ENCODE measurements at places on chromosomes 16 and 17.

DNA sequence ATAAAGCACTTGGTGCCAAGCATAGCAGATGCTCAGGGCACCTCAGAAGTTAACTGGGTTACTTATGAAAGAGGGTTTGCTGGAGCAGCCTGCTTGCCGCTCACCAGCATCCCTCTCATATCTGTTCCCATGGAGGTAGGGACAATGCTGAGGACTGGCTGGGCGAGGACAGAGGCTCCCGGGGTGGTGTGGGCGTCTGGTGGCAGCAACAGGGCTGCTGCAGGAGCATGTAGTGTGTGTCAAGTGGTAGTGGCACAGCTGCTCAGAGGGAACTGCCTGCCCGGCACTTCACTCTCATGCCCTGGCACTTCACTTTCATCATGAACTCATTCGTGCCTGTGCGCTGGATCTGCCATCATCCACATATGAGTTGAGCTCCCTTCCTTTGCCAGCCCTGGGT, 26.9 kb upstream of the ZNHIT3 start:
- DNase-seq: no peak

DNA sequence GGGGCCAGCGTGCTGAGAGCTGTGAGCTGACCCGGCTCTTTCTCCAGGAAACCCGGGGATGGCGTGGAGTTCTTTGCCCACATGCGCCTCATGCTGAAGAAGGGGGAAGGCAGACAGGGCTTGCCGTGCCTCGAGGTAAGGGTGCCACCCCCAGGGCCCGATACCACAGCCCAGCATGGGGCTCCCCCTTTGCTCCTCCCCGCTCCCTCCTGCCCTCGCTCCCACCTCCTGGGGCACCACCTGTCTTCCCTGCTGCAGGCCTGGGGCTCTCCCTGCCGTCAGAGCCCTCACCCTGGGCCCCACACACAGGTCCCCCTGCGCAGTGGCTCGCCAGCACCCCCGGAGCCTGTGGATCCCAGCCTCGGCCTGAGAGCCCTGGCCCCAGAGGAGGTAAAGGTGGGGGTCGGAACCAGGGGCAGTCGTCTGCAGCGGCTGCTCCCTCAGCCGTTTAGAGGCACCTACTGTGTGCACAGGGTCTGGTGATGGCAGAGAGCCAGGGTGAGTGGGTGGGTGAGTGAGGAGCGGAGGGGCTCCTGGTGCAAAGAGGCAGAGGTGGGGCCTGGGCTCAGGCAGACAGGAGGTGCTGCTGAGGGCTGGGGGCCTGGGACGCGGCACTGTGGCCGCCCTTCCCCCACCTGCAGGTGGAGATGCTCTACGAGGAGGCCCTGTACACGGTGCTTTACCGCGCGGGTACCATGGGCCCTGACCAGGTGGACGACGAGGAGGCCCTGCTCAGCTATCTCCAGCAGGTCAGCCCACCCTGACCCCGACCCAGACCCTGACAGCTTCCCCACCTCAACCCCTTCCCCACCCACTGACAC, 5.6 kb downstream of the BAIAP3 start:
- DNase-seq: no peak

DNA sequence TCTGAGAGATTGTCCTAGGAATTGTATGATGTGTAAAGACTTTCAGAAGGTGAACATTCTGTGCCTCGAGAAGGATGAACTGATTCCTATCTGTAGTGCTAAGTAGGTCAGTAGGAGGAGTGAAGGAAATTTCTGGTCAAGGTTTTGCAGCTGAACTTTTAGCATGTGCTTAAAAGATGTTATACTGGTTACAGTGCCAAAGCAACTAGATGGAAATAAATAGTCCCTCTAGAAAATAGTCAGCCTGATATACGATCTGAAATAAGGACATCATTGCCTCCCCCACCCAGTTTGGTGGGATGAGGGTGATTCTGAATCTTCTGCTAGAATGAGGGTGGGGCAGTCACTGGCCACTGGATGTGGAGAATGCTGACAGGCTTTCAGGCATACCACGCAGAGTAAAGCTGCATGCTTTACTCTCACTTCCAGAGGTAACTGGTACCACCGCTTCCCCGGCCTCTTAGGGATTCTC, 57.2 kb upstream of the VPS4A start:
- no peak for DNase-seq

DNA sequence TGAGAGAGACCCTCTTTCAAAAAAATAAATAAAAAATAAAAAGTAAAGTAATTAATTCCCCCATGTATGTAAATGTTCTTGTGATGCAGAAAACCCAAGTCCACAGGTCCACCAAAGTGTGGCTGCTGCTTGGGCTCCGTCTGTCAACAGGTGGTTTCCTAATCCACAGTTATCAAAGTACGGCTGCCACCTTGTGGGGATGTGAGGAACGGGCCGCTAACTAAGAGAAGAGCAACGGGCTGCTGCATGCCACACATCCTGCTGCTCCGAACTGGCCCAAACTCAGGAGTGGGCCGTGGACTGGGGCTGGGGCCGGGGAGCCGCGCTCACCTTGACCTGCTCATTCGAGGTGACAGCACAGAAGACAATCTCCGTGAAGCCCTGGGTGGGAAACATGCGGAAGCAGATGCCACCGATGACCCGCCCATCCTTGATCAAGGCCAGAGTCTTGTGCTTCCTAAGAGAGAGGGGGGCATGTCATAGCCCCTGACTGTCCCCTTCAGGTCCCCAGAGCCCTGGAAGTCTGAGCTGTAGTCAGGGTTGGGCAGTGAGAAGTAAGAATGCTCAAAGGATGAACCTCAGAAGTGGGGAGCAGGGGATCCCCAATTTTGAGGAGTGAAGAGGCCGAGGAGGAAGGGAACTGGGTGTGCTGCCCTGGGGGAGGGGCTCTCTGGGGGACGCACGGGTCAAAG, 4.3 kb downstream of the KAT2A start:
- peak; percentile 92 for DNase-seq

- no peak for DNase-seq
These were observed 290.0 kb upstream of the SOX9 start for GRCh38 chr17:71830866-71831265.

- DNase-seq: no peak
These were observed 31.2 kb upstream of the TENT4B start for GRCh38 chr16:50121721-50122445.

DNA sequence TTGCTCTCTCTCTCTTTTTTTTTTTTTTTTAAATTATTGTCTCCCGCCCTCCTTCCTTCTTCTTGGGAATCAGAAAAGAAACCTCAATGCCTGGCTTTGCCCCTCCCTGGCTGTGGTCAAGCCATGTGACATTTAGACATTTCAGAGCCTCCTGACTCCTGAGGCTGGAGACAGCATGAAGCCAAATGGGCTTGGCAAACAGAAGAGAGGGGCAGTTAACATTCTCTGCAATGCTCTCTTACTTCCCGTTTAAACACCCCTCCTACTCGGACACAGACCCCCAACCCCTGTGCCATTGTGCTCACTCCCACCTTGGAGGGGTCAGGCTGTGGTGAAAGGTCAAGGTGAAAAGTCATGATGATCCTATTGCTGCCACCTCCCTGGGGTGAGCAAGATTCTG, 14.7 kb upstream of the MEOX1 start:
- no peak for DNase-seq

GRCh38 chr16:71930013-71930563, 34.8 kb downstream of the IST1 start:
- no peak for DNase-seq

DNA sequence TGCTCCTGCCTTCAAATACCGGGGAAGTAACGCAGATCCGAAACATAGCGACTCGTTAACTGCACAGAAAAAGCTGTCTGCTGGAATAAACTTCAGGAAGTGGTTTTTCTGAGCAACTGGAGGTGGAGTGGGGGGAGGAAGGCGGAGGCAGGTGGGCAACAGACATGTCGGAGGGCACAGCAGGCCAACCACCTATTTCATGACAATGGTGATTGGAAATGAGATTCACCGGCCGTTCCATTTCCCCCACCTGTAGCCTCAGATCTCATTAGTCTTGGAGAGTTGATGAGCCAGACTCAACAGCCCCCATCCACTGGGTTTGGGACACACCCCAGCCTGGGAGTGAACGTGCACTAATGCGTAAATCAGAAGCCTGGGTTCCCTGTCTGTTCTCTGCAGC, 7.7 kb upstream of the PECAM1 start:
- no peak for DNase-seq

- DNase-seq: no peak
These were observed 22.6 kb upstream of the COQ7 start for GRCh38 chr16:19044769-19045168.

DNA sequence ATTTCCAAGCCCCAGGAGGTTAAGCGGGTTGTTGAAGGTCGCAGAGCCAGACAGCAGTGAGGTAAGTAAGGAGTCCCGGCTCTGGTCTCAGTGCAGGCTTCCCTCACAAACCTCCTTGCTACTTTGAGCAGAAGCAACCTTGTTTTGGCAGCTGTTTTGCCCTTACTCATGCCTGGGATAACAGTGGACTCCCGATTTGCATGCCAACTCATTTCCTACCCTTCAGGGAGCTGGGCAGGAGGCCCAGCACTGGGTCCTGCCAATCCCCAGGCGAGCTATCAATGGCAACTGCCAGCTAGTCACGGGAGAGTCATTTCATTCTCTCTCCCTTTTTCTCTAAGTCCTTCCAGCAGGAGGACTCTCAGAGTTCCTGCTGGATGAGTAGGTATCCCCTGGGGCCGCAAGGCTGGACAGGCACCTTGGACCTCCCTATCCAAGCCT, 72.0 kb upstream of the KSR1 start:
- DNase-seq: peak; percentile 84

DNA sequence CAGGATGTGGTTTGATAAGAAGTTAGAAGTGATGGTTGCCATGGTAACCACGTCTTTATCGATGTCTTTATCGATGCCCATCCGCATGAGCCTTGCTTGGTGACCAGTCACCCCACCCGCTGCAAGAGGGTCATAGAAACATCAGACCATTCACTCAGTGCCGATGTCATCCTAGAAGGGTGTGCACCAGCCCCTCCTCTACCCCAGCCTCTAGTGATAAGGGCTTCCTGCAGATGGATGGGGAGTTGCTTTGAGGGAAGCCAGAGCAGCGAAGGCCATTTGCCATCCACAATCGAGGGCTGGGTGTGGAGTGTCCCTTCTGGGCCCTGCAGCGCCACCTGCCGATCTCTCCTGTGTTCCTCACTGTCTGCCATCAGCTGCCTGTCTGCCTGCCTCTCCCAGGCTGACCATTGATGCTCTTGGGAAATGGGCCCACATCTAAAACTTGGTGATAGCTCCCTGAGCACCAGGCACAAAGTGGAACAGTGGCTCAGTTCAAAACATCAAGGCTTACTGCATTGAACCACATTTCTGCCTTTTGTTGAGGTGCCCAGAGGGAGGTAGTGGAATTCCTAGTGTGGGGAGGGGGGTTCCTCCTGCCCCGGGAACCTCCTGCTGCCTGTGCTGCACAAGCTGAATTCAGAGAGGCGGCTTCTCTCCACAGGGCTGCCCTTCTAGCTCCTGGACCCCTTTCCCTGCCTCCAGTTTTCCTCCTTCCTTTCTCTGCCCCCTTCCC, 8.9 kb downstream of the CALB2 start:
- peak; percentile 47 for DNase-seq

GRCh38 chr17:79562192-79562930, 48.5 kb downstream of the RBFOX3 start:
- DNase-seq: no peak

- no peak for DNase-seq
These were observed 6.3 kb downstream of the ZNF689 start for GRCh38 chr16:30603945-30604315.

DNA sequence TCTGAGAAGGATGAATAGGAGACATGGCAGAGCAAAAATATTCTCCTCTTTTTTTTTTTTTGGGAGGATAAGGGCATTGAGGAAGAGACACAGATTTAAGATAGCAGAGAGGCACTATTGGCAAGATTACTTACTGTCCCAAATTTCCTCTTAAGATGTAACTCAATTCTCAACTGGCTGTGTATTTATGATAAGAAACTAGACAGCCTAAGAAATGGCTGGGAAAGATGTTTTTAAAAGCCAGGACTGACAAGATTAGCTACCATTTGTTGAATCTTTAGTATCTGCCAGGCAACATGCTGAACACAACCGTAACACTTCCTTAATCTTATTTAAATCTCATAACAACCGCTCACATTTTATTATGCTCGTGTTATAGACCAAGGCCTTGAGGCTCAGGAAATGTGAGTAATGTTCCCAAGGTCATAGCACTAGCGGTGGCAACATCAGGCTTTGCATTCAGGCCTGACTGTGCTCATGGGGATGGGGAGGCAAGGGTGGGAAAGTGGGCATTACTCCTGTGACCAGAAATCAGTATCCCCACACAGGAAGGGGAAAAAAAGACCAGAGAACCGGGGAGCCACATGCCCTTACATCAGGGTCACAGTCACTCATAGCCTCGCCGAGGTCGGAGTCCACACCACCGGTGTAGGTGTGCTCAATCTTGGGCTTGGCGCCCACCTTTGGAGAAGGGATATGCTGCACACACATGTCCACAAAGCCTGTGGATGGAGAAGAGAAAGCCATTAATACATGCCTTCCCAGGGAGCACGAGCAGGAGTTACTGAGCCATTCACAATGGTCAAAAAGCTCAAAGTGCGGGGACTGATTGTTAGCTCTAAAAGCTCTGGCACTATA, 15.6 kb downstream of the HIGD1B start:
- no peak for DNase-seq

GRCh38 chr16:20191566-20191965, 117.9 kb upstream of the GPR139 start:
- DNase-seq: no peak

DNA sequence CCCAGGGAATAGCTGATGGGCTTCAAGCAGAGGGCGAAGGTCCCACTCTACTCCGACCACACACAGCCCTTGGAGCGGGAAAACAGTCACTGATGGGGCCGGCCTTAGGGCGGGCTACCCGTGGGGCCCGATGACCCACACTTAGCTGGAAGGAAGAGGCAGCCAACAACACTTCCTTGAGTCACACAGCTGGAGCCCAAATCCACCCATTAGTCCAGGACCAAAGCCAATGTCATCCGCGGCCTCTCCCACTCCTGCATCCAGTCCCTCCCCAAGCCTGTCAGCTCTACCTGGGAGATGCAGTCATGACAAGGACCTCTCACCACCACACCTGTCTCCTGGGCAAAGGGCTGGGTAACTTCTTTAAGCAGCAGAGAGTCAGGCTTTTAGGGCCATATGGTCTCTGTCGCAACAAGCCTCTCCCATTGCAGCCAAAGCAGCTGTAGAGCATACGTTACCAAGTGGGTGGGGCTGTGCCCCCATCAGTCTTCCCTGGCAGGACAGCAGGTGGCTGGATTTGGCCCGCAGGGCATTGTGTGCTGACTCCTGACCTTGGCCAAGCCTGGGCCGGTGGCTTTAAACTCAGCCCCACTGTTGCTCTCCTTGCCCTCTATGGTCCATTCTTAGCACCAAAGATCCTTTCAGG, 110.7 kb downstream of the SOCS1 start:
- DNase-seq: no peak

GRCh38 chr17:8273884-8274444, 14.5 kb upstream of the RANGRF start:
- peak; percentile 56 for DNase-seq

DNA sequence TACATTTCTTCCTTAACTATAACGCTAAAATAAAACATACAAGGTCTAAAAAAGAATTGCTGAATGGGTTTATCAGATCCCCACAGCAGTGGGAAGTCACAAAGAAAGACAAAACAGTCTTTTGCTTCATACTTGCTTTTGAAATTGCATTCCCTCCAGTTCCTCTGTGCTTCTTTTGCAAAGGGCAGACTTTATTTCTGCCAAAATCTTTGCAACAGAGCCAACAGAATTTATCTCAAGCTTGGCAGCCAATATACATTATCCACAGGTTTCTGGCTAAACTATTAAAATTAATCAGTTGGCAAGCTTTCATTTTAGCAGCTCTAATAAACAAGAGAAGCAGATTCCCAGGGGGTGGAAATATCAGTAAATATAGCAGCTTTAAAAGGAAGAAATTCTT, 378.9 kb upstream of the CA10 start:
- DNase-seq: no peak

- DNase-seq: peak; percentile 25
These were observed 914.9 kb downstream of the KCNJ2 start for GRCh38 chr17:71084219-71084618.

All from body of pancreas (tissue), 4 donors.